ENCODE measurements at places on chromosomes 2 and 18.

DNA sequence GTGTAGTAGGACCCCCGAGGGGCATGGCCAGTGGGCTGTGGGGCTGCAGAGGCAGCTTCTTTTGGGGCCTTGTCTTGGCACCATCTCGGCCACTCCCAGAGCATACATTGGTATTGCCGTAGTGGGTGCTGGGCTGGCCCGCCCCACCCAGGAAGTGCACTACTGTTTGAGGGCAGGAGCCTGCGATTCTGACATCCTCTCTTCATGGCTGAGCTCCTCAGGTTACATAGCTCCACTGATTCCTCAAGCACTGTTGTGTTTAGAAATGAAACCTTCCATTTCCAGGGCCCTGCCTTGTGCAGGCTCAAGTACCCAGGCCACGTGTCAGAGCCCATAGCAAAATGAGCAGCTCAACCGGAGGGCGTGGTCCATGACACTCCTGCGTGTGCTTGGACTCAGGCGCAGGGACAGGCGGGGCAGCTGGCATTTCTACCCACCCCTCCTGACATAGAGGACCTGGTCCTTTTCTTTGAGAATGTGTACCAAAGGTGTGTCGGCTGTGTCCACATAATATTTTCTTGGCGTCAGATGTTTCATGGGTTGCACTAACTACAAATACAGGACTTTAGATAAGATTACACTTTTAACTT, 67.9 kb downstream of the DGKD start:
- DNase-seq: peak; percentile 51

DNA sequence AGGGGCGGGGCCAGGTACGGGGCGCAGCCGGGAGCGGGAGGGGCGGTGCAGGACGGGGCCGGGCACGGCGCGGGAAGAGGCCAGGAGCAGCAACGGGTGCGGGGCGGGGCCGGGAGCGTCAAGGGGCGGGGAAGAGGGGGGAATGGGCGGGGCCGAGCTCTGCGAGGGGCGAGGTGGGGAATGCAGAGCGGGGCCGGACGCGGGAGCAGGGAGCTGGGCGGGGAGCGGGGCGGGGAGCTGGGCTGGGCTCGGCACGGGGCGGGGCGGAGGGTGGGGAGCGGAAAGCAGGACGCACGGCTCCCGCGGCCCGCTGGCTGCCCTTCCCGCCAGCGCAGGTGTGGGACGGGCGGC, at the start of gene IMPA2:
TSS of gene IMPA2 (plus strand) at position 316 of the 351 bp plus-strand sequence. CDS start 163 bp downstream, outside the sequence.
- no peak for DNase-seq

DNA sequence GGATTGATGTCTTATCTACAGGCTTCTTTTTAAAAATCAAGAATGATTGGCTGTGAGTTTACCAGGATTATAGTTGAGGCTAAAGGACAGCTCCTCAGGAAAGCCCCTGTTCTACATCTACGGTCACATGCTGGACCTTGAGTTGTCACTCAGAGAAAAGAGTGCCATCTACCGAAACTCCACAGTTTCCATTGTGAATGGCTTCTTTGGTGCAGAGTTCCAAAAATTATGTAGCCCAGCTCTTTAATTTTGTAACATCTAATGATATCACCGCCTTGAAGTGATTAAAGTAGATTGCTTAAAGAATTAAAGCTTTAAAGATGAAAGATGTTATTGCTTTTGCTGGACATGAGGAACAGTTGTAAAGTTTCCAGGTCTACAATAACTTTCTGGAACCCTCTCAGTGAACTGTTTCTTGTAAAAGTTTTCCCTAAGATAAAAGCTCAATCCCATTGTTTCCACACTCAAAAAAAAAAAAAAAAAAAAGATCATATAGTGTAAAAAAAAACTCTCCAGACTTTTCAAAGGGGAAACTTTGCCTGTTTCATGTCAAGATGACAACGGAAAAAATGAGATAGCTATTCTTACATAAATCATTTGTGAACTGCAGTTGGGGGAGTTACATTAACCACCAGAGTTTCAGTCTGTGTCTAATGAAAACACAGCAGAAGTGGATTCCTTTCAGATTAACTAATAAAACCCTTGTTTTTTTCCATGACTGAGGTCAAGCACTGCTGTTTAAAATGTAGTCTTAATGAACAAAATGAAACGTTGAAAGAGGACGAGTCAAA, 4.3 kb downstream of the COL3A1 start:
- DNase-seq: no peak

DNA sequence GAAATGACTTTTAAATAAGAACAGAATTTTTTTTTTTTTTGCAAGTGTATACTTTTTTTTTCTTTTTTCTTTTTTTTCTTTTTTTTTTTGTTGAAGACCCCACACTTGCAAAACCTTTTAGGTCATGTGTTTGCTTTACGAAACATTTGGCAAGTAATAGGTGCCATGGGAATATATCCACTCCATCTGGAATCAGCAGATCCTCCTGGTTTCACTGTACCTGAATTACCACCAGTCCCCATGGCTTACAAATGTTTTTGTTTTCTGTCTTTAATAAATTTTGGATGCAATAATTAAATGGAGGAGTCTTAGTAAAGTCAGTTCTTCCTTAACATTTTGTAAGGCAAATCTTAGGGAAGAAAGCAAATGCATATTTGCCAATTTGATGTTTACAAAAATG, 559.7 kb upstream of the ZEB2 start:
- DNase-seq: no peak

GRCh38 chr18:8800445-8800844, 95.1 kb downstream of the MTCL1 start:
- peak; percentile 75 for DNase-seq

- DNase-seq: no peak
These were observed 543.5 kb upstream of the SPHKAP start for GRCh38 chr2:228725031-228725430.

DNA sequence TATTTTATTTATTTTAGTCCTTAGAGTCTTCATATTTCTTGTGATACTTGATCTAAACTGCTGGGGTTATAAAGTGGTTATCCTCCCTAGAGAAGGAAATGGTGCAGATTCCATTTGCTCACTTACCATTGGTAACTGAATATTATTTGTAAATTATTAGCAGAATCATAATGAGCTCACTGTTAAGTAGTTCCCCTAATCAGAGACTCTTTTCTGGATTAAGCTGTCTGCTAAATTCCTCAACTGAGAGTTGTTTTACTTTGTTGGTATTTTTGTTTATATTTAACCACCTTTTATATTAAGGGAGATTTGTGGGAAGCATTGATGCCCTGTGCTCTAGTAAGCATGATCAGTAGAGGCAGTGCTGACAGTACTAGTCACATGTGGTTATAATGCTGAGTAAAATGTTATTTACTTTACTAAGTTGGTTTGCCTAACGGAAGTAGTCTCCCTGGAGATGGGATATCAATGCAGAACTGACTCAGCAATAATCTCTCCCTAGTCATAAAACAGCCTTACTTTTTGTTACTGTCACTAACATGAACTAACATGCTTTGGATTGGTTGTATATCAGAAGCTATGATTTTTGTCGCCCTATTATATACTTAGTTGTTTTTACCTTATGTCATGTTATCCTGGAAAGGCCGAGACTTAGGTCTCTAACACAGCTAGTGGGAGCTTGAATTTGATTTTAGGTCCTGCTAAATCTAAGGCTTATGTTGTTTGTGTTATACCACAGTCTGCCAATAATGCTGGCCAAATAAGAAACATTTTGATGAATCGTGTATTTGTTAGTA, 166.7 kb downstream of the MCFD2 start:
- DNase-seq: peak; percentile 39

GRCh38 chr18:77091366-77091765, 41.2 kb downstream of the MBP start:
- no peak for DNase-seq

GRCh38 chr18:9578306-9578705, 36.1 kb downstream of the PPP4R1 start:
- DNase-seq: no peak

DNA sequence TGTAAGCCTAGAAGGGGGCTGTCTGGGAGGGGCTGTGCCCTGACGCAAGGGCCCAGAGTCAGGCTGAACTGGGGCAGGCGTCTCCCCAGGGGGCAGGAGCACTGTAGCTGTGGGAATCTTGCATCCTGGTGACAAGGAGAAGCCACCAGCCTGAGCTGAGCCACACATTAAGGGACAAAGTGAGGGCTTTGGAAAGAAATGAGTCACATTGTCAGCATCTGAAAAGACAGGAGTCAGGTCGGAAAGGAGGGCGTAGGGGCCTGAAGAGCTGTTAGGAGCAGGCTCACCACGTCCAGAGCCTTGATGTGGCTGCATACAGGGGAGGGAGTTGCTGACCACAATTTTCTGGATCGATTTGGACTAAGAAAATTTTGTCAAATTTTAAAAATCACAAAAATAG, 298.6 kb downstream of the CYP26B1 start:
- DNase-seq: no peak

DNA sequence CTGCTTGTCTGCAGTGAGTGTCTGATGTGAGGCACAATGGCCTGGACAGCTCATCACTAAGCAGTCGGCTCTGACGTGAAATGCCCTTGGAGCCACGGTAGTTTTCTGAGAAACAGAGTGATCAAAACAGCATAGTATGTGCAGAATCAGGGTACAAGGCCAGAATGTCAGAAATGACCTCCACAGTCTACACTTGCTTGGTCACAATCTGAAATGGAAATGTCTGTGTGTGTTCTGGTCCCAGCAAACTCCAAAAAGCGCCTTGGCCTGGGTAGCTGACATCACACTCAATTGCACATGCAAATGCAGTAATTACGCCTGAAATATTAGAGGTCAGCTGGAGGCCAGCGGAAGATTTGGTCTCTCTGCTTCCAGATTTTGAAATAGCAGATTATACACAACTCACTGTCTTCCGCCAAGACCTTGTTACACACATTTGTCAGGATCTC, 95.4 kb downstream of the CTAGE1 start:
- no peak for DNase-seq

- no peak for DNase-seq
These were observed 159.0 kb upstream of the SETBP1 start for GRCh38 chr18:44521668-44522022.
